H9 (cell line): ENCODE measurements at places on chromosomes 11 and 22.

GRCh38 chr11:19244621-19245020 lies 3.9 kb upstream of the E2F8 start:
- H3K27me3 ChIP-seq = peaks cover 9% of the 10 kb centered on the region; the same call in 1 of the 2 replicates
- H3K27ac ChIP-seq = no peak overlapping the region
- H3K36me3 ChIP-seq = peaks cover 7% of the 10 kb centered on the region; the same call in 1 of the 3 replicates
- DNase-seq = no peak

DNA sequence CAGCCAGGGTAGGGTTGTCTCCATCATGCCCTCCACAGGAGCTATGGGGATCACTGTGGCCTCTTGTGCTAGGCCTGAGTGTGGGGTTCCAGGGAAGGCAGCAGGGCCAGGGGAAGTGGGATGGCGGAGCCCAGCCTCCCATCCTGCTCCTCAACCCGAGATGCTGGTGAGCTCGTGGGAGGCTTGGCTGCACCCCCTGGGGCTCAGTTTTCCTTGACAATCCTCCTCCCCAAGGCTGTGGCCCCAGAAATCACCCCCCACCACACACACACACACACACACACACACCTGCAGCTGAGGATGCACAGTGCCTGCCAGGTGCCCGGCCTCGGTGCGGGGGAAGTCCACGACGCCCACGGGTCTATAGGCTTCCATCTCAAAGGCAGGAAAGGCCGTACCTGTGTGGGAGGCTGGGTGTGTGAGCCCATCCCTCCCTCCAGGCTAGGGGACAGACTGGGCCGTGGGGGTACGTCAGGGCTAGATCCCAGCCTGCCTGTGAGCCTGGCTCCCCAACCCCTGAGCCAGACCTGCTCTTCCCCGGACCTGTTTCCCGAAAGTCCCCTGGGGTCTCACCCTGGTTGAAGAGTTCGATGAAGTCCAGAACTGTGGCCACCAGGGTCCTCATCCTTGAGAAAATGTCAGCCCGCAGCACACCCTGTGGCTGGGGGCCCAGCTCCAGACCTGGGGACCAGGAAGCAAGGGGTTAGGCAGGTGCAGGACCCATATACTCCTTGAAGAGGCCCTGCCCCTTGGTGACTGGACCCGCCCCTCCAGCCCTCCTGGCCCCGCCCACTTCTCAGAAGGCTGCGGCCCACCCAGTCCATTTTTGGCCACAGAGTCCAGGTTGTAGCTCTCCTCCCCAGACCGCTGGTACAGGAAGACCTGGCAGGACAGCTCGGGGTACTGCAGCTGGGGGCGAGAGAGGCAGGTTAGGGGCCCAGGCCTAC lies 5.2 kb upstream of the TBX10 start:
- no peak overlapping the region for H3K4me3 ChIP-seq
- DNase-seq = peak; percentile 47
- H3K4me1 ChIP-seq = no peaks in the 10 kb centered on the region
- H3K36me3 ChIP-seq = no peaks in the 10 kb centered on the region; the same call in 2 of the 3 replicates
- no peak overlapping the region for H3K27ac ChIP-seq

DNA sequence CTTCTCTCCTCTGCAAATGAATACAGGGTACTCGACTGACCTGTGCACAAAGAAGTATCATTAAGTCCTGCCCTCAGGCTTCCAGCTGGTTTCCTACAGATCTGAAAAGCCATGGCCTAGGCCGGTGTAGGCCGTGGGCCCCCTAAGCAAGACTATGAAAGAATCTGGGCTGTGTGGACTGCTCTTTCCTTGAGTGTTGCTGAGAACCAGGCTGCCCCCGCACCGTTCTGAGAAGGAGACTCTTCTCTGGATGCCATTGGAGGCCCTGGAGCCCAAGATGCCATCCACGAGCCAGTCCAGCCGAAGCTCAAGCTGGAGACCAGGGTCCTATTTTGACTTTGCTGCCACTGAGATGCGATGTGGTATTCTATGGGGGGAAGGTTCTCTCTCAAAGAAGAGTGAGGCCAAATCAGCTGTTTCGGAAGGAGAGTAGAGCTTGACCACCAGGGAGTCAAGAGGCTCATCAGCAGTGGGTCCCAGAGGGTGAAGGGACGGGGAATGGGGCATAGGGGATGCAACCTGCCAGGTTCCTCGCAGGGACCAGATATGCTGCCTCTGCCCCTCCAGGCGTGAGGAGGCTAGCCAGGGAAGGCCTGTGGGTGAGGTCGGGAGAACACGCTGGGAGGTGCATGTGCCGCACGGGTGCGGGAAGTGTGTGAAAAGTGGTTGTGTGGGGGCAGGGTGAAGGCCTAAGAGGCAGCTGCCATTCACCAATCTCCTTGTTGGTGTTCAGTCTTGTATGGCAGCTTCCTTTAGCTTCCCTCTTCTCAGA lies 96.4 kb upstream of the B3GAT1 start:
- H3K27ac ChIP-seq = no peak overlapping the region
- no peak overlapping the region for H3K4me3 ChIP-seq
- DNase-seq = no peak
- no peaks in the 10 kb centered on the region for H3K27me3 ChIP-seq
- peaks cover 9% of the 10 kb centered on the region; the same call in 1 of the 2 replicates for H3K4me1 ChIP-seq
- H3K36me3 ChIP-seq = no peaks in the 10 kb centered on the region

DNA sequence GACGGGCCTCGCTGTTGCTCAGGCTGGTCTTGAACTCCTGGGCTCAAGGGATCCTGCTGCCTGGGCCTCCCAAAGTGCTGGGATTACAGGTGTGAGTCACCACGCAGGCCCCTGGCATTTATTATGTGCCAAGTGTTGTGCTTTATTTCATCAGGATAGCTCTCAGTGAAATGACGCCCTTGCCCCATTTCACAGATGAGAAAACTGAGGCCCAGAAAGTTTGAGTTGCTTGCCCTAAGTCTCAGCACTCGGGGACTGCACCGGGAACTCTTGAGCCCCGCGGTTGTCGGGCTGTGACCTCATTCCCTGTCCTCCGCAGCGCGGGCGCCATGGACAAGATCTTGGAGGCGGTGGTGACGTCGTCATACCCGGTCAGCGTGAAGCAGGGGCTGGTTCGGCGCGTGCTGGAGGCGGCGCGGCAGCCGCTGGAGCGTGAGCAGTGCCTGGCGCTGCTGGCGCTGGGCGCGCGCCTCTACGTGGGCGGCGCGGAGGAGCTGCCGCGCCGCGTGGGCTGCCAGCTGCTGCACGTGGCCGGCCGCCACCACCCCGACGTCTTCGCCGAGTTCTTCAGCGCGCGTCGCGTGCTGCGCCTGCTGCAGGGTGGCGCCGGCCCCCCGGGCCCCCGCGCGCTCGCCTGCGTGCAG lies 7.3 kb downstream of the USP35 start:
- H3K27ac ChIP-seq = no peak overlapping the region
- H3K4me1 ChIP-seq = no peaks in the 10 kb centered on the region
- H3K27me3 ChIP-seq = no peaks in the 10 kb centered on the region
- no peaks in the 10 kb centered on the region; the same call in 1 of the 2 replicates for H3K36me3 ChIP-seq

GRCh38 chr11:13289081-13289480 lies 11.5 kb downstream of the BMAL1 start:
- H3K27ac ChIP-seq = no peak overlapping the region
- no peaks in the 10 kb centered on the region; the same call in 1 of the 2 replicates for H3K4me1 ChIP-seq
- DNase-seq = no peak
- H3K36me3 ChIP-seq = no peaks in the 10 kb centered on the region
- no peak overlapping the region for H3K4me3 ChIP-seq

DNA sequence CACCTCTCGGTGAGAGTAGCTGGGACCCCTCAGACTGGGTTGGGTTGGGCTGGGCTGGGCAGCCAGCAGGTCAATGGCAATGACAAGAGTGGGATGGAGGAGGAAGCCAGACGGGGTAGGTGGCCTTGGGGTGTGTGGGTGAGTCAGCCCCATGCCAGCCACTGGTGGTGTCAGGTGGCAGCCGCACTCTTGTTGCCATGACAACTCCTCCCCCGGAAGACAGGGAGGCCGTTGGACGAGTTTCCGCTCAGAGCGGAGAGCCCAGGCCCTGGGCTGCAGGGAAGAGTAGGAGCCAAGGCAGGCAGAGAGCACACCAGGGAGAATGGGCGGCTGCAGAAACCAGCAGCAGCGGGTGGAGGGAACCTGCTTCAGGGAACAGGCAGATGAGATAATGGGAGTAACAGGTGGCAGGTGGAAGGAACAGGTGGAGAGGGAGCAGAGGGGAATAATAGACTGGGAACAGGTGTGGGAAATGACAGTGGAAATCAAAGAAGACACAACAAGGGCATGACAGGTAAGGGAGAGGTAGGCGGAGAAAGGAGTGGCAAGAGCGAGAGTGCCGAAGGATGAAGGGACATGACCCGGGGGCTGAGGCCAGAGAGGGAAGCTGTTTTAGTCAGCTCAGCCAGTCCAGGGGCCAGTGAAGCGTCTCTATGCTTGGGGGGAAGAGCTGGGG lies 8.7 kb downstream of the SPTBN2 start:
- peaks cover 7% of the 10 kb centered on the region; the same call in 1 of the 2 replicates for H3K4me1 ChIP-seq
- H3K27ac ChIP-seq = no peak overlapping the region
- H3K36me3 ChIP-seq = peaks cover 66% of the 10 kb centered on the region
- H3K4me3 ChIP-seq = no peak overlapping the region
- DNase-seq = peak; percentile 93

GRCh38 chr11:55652560-55652959 lies 4.4 kb downstream of the OR4S2 start:
- no peak for DNase-seq
- no peak overlapping the region for H3K27ac ChIP-seq
- no peak overlapping the region for H3K4me3 ChIP-seq
- no peaks in the 10 kb centered on the region for H3K27me3 ChIP-seq
- H3K4me1 ChIP-seq = no peaks in the 10 kb centered on the region

GRCh38 chr11:70662691-70663098 lies 264.4 kb downstream of the CTTN start:
- peaks cover 18% of the 10 kb centered on the region for H3K36me3 ChIP-seq
- H3K27me3 ChIP-seq = no peaks in the 10 kb centered on the region
- DNase-seq = peak; percentile 43
- peaks cover 9% of the 10 kb centered on the region; the same call in 1 of the 2 replicates for H3K4me1 ChIP-seq

DNA sequence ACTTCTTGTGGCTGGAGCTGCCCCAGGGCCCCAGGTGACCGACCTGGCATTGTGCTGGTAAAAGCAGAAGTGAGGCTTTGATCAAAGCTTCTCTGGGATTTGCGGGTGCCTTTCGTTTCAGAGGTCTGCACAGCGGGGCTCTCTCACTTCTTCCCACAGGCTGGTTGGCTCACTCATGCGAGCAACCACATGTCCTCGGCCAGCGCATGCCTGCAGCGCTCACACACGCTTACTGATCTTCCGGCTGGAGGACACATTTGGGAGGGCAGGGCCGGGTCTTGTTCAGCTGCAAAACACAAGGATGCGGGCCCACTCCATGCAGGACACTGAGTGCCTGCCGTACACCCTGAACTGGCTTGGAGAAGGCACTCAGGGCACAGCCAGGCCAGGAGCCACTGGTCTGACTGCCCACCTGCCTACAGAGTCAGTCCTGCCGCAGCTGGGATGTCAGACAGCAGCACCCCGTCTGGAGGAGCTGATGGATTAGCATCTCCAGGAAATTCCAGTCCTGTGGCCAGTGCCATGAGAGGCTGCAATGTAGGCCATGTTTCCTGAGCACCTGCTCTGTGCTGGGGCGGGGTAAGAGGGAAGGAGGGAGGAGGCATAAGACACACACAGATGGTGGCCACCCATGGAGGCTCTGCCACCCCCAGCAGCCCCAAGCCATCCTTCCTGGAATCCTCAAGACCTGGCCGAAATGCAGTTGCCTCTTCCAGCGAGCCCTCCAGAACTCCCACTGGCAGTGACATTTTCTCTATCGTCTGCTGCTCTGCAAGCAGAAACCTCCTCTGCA lies 1383.2 kb downstream of the BRD1 start:
- no peak overlapping the region for H3K4me3 ChIP-seq
- no peak overlapping the region for H3K27ac ChIP-seq
- H3K4me1 ChIP-seq = no peaks in the 10 kb centered on the region
- no peaks in the 10 kb centered on the region for H3K36me3 ChIP-seq

DNA sequence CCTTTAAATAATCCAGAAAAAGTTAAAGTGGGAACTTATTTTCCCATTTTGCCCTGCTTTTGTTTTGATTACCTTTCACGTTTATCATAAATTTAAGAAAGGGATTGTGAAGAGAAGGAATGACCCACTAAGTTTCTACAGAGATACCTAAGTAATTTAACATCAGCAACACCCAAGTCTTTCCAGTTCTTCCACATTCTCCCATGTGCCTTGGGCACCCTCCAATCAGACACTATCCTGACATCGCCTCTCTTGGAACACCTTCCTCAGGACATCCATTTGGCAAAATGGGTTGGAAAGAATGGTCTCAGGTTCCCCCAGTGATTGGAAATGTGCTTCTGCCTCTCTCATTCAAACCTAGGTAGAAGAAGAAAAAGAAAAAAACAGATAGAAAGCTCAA lies 6.3 kb downstream of the BBOX1 start:
- no peaks in the 10 kb centered on the region for H3K27me3 ChIP-seq
- no peak overlapping the region for H3K27ac ChIP-seq
- no peaks in the 10 kb centered on the region for H3K4me1 ChIP-seq
- H3K36me3 ChIP-seq = peaks cover 16% of the 10 kb centered on the region

GRCh38 chr11:44304091-44305025 lies 5.6 kb downstream of the ALX4 start:
- no peaks in the 10 kb centered on the region for H3K36me3 ChIP-seq
- peak overlapping the region; percentile 74 for H3K4me3 ChIP-seq
- H3K27me3 ChIP-seq = peaks cover 74% of the 10 kb centered on the region
- H3K4me1 ChIP-seq = no peaks in the 10 kb centered on the region
- no peak overlapping the region for H3K27ac ChIP-seq

DNA sequence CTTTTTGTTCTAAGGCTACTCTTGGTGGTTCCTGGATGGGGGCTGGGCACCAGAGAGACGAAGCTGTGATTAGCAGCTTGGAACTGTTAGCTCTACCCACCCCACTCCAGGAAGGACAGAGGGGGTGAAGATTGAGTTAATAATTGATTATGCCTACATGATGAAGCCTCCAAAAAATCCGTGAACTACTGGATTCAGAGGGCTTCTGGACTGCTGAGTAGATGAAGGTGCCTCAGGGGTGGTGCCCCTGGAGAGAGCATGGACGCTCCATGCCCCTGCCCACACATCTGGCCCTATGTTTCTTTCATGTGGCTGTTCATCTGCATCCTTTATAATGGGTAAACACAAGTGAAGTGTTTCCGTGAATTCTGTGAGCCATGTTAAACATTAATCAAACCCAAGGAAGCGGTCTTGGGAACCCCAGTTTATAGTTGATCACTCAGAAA lies 47.3 kb upstream of the CYP2D6 start:
- H3K4me1 ChIP-seq = no peaks in the 10 kb centered on the region
- no peak overlapping the region for H3K4me3 ChIP-seq
- H3K27me3 ChIP-seq = no peaks in the 10 kb centered on the region
- DNase-seq = no peak
- H3K27ac ChIP-seq = no peak overlapping the region

DNA sequence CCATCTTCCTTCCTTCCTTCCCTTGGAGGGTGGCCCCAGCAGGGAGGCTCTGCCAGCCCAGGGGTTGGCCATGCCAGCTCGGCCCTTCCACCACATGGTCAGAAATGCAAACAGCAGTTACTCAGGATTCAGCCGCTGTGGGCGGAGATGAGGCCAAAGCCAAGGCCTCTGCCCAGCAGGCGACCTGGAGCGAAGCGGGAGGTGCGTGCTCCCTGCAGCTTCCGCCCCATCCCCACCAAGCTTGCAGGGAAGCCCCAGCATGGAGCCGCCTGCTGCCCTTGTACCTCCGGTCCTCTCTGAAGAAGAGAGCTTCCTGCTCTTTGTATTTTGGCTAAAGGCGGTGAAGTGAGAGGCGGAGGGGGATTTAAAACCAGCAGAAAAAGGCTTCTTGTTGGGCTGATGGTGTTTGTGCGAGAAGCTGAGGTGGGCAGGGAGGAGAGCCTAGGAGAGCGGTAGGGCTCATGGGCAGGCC lies 50.4 kb downstream of the ANO1 start:
- peaks cover 5% of the 10 kb centered on the region; the same call in 1 of the 2 replicates for H3K36me3 ChIP-seq
- H3K27ac ChIP-seq = no peak overlapping the region
- peaks cover 7% of the 10 kb centered on the region; the same call in 1 of the 2 replicates for H3K4me1 ChIP-seq
- no peak overlapping the region; the same call in 1 of the 2 replicates for H3K4me3 ChIP-seq
- 0 out of 2 replicates have a peak, but pooled peaks cover 2% of the 10 kb centered on the region for H3K27me3 ChIP-seq
